ENCODE measurements at places on chromosomes 4 and X. TPM values are rescaled to one million over a fixed set of nuclear protein-coding genes. Genes with fewer than 3 reads are reported as not detected.

DNA sequence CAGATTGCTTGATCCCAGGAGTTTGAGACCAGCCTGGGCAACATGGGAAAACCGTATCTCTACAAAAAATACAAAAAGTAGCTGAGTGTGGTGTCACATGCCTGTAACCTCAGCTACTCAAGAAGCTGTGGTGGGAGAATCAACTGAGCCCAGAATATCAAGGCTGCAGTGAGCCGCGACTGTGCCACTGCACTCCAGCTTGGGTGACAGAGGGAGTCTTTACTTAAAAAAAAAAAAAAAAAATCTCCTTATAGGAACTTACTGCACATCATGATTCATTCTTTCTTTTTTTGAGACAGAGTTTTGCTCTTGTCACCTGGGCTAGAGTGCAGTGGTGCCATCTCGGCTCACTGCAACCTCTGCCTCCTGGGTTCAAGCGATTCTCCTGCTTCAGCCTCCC, 24.3 kb downstream of the UPF3B start:
- no peak for DNase-seq

The GAGE1 gene
- not detected for polyA plus RNA-seq

- no peak for DNase-seq
These were observed 19.1 kb upstream of the ARX start for GRCh38 chrX:25034889-25035288.

DNA sequence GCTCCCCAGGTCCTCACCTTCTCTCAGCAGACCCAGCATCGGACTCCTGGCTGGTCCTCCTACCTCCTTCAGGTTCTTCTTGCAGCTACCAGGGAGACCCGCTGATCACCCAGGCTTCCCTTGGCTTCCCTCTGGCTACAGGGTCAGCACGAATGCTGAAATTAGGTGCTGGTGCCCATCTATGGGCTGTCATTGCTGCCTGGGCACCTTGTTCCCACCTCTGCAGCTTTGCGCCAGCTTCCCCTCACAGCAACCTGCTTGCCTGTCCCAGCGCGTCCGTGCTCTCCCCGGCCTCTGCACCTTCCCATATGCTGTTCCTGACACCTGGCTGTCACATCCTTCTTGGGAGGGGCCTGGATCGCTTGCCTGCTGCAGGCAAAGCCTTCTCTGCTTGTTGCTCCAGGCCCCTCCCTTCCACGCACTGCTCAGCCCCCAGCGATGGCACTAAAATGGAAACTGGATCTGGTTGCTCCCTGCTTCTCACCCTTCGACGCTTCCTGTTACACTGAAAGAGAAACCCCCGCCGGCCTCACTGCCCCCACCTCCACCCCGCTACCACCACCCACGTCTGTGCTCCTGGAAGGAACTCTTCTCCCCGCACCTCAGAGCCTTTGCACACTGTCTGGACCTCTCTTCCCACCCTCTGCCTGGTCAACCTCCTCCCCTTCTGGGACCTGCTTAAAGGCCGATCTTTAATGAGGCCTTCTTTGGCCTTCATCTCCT, 22.2 kb downstream of the C4orf50 start:
- DNase-seq: no peak

DNA sequence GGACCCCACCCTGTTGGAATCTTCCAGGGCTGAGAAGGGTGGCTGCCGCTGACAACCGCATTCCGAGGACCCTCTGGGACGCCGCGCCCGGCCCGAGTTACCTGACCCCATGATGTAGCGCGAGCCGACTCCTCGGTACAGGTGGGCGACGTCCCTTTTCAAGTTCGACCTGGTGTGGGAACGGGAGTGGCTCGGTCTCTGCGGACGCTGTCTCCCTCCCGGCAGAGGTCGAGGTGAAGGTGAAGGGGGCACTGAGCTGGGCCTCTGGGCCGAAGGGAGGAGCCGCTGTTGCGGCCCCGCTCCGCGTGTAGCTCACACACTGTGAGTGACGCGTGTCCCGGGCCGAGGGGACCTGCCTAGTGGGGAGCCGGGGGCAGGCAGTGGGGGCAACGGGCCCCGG, 4.5 kb downstream of the GTPBP6 start:
- no peak for DNase-seq

- DNase-seq: no peak
These were observed 670.1 kb downstream of the RPA4 start for GRCh38 chrX:97553833-97554232.

The SEC24B gene
- polyA plus RNA-seq: 13.9 TPM

DNA sequence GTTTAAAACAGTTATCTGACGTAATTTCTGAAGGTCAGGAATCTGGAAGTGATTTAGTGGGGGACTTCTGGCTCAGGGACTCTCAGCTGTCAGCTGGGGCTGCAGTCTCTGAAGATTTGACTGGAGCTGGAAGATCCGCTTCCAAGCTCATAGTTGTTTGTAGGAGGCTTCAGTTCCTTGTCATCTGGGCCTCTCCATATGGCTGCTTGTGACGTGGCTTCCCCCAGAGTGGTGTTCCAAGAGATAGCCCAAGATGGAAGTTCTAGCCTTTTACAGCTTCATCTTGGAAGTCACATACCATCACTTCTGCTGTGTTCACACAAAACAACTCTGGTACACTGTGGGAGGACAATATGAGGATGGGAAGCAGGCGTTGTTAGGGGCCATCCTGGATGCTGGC, 2.1 kb downstream of the MPC1L start:
- no peak for DNase-seq

DNA sequence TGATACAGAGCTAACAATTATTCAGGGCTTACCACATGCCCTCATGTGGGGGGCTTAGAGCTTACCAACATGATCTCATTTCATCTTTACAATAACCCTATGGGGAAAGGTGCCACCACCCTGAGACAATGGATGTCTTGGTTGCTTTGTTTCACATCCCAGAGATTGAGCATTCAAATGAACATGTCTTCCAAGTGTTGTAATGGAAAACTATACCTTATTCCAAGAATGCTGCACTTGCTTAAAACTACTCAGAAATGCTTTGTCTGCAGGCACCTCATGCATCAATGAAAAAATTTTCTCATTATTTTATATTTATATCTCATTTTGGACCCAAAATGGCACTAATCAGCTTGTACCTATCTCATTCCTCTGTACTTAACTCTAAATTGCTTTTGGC, 34.6 kb downstream of the BCLAF3 start:
- no peak for DNase-seq

GRCh38 chr4:177246641-177247584, 62.8 kb upstream of the NEIL3 start:
- DNase-seq: no peak

The SATL1 gene
- 0.03 TPM for polyA plus RNA-seq

- no peak for DNase-seq
These were observed 440.2 kb downstream of the INPP4B start for GRCh38 chr4:142405695-142406498.

The ARHGAP24 gene
- 1.7 TPM for polyA plus RNA-seq

GRCh38 chrX:47933946-47934345, 69.8 kb downstream of the ZNF182 start:
- DNase-seq: no peak

The P2RY8 gene
- 0.03 TPM for polyA plus RNA-seq

DNA sequence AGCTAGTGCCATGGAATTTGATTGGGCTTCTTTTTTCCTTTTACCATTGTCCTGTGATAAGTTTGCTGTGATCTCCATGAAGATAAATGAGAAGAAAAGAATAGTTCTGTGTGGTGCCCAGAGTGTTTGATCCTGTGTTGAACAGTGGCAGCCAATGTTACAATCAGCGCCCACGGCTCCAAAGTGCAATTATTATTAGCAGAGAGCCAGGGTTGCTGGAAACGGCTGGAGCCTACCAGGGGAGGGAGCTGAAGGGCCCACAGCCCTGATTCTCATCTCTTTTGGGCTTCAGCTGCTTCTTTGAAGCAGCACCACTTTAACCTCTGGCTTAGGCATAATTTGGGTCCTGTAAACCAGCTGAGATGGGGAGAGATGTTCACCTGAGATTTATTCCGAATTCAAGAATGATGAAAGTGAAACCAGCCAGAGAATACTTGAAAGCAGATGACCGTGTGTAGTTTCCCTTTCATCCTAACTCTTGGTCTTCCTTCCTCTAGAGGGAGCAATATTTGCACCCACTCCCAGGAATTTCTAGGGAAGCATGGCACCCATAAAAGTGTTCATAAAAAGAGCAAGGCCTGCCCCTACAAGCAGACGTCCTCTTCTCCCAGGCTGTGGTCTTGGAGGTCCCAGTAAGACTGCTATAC, 298.3 kb downstream of the EVC2 start:
- no peak for DNase-seq

The TRO gene
- polyA plus RNA-seq: 1.4 TPM

DNA sequence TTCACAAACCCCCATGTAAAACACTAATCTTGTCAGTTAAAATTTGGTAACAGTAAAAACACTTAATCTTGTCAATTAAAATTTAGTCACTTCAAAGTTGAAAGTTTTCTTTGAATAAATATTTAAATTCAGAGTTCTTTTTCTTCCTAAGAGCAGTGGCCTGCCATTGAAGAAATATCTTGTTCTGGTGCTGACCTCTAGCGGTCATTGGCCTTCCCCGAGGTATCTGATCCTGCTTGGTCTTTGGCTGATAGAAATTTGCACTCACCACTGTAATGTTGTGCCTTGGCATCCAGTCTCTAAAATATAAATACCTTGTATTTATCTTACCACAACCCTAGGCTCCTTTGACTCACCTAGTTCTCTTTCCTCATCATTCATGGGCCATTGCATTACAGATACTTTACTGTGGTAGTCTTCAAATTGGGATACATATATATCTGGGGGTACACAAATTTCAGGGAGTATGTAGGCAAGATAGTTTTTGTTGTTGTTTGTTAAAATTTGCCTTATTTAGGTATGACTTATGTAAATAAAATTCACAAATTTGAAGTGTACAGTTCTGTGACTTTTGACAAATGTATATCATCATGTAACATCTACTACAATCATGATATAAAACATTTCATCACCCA, 6.7 kb upstream of the ART3 start:
- peak; percentile 61 for DNase-seq

Data from A549 (cell line).